AG08396 (cell line): ENCODE measurements at places on chromosomes 5 and 9.

DNA sequence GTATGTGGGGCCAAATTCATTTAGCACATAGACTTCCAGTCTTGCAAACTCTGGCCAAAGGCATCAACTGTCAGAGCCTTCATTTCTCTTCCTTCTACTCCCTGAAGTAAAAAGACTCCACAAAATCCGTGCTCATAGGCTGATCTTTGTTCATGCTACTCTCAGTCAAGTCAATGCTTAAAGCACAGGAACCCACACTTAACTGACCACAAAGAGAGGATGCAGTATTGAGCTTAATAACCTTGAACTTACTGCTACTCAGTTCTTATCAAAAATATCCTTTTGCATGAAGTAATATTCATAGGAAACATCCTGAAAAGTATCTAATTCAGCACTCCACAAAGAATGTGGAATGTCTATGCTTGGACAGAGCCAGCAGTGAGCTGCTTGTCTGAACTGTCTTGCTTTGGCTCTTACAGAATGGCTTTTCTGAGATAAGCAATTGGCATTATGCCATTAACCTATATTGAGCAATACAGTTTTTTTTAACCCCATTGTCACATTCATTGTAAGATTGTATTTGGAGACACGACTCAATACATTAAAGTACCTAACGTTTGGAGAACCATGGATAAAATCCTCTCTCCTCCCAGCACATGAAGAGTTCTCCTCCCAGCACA is 21.7 kb downstream of the LPAR1 start:
- DNase-seq, result peak; percentile 32

DNA sequence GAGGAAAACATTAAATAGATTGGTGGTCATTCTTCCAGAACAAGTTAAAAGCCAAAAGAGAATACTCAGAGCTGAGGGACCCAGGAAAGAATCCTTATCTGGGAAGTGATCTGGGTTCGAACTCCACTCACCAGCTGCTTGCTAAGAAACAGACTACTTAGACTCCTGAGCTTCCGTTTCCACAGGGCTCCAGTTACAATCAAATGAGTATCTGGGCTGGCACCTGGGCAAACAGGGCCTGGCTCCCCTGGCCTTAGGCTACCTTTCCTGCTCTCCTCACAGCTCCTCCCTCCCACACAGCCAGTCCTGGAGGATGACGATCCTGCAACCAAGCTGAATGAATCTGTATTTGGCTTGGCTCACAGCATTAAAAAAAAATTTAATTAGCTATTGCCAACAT is 2.5 kb downstream of the MAPK9 start:
- DNase-seq, result no peak

GRCh38 chr5:1205255-1206180 is 4.1 kb downstream of the SLC6A19 start:
- DNase-seq, result no peak

GRCh38 chr9:127598839-127599549 is 13.1 kb upstream of the STXBP1 start:
- DNase-seq, result no peak

DNA sequence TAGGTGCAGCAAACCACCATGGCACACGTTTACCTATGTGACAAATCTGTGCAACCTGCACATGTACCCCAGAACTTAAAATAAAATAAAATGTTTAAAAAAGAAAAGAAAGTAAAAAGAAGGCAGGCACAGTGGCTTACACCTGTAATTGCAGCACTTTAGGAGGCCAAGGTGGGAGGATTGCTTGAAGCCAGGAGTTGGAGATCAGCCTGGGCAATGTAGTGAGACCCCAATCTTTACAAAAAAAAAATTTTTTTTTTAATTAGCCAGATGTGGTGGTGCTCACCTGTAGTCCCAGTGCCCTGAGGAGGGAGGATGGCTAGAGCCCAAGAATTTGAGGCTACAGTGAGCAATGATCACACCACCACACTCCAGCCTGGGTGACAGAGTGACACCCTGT is 12.5 kb upstream of the LHFPL2 start:
- DNase-seq, result no peak

DNA sequence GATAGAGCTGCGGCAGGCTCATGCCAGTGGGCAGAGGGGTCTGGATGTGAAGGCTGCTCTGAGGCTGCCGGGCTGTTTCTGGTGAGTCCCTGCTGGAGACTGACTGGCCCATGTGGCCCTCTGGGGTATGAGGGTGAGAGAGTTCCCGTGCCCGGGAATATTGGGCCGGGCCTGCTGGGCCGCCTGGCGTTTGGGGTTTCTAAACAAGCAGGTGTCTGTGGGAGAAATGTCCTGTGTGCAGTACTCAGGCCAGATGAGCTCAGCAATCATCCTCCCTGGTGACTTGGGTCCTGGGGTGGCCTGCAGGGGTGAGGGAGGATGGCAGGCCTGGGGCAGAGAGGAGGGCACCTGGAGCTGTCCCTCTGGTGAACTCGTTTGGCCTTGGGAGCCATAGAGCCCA is 74.9 kb downstream of the MACROH2A1 start:
- no peak for DNase-seq
